Activated CD4-positive, alpha-beta T cell treated with anti-CD3 and anti-CD28 coated beads, Interleukin-2, amount 50 U/mL, for 48 hours (primary cell): ENCODE measurements at places on chromosomes 13 and 19.

- no peak for DNase-seq
These were observed 5.0 kb upstream of the SLC7A9 start for GRCh38 chr19:32874605-32875004.

- DNase-seq, result no peak
These were observed 55.0 kb downstream of the ZIC5 start for GRCh38 chr13:99916366-99917103.

GRCh38 chr13:113664751-113665596 lies 2.0 kb upstream of the GRK1 start:
- no peak for DNase-seq

DNA sequence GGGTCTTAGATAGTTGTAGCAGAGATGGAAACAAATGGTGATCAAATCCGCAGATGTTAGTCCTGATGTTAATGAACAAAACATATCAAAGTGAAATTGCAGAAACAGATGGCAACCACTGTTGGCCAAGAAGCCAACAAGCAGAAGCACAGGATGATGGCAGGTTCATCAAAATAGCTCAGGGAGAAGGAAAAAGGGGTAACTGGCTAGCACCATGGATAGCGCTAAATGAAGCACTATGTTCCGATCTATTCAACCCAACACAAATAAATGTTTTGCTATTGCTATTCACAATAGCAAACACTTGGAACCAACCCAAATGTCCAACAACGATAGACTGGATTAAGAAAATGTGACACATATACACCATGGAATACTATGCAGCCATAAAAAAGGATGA lies 413.7 kb downstream of the FGF14 start:
- no peak for DNase-seq

DNA sequence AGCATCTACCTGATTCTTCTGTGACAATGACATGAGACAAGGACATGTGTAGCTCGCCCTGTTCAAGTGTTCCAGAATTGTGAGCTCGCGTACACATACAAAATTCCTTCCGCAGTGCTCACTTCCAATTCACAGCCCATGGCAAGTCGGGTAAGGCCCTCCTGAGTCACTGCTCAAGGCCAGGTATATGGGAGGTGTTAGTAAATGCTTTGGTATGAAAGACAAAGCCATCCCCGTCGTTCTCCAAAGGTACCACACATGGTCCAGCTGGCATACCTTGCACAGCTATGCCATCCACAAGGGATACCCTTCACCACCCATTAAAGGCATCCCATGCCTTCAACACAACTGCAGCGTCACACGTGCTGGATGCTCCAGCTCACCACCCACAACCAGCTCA lies 4.4 kb upstream of the ELL start:
- no peak for DNase-seq

DNA sequence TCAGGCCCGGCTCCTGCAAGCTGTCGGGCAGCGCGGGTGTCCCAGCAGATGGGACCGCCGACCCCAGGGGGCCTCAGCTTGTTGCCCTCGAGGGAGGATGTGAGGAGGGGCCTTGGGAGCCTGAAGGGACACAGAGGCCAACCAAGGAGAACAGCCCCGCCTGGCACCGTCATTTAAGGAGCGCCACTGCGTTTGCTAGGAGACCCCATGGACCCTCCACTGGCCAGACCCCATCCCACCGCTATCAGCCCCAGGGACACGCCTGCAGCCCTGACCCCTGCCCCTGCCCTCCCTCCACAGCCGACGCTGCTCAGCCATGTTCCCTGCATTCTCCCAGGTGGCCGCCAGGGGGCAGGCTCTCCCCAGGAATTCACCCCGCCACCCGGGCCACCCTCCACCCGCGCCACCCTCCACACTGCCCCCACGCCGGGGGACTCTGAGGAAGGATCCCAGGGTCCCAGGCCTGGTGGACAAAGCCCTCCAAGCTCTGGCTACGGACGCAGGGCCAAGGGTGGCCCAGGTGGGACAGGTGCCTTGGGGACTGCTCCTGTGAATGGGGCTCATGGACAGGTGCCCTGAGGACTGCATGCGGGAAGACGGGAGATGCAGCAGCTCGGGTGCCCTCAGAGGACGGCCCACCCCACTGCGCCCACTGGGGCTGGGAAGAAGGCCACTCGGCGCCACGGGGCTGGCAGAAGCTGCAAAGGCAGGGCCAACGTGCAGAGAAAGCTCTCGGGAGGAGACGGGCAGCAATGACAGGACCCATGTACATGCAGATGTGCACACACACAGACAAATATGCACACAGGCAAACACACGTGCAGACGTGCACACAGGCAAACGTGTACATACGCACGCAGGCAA lies 34.4 kb downstream of the PIP5K1C start:
- DNase-seq, result peak; percentile 79

DNA sequence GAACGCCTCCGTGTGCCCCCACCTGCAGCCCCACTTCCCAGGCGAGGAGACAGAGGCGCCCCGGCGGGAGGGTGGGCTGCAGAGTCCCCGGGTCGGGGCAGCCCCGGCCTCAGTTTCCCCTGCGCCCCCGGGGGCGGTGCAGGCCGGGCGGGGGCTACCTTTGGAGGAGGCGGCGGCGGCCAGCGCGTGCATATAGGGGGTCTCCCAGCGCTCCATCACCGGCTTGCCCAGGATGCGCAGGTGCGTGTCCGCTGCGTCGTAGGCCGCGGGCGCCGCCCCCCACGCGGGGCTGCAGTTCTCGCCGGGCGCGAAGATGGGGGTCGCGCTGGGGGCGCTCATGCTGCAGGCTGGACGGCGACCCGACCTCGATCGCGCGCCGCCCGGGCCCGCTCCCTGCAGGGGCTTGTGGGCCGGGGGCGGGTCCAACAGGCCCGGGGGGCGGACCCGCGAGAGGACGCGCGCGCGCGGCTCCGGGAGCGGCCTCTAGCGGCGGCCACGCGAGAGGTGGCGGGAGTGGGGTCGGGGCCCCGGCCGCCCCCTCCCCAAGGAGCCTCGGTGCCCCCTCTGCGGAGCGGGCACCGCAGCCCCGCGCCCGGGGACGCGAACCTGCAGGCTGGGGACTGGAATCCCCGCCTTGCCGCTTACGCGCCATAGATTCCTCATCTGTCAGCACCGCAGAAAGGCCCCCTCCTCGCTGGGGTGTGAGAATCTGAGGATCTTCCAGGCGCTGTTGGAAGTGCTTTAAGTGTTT lies at the start of gene GAMT:
Gene GAMT, minus strand, starts transcription at position 405 of the 751 bp plus-strand sequence. Its CDS starts 66 bp downstream, at position 339.
- DNase-seq, result peak; percentile 62

DNA sequence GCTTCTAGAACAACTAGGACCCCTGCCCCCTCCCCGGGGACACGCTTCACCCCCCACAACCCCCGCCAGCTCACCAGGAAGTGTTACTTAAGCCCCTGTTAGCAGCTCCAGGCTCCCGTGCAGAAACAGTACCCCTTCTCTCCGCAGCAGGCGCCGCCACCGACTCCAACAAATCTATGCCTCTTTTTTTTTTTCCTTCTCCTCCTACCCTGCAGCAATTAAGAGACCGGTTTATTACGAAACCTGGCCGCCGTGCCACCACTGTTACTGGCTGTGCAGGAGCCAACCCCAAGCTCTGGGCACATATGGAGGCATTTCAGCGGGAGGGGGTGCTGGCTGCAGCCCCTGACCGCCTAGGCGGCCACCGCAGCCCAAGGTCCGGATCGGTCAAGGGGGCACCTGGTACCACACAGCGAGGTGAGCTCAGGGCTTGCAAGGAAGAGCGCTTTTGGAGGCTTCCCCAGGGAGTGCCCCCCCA lies 2.4 kb downstream of the GADD45B start:
- DNase-seq, result peak; percentile 61

GRCh38 chr13:110583178-110583865 lies 21.8 kb upstream of the RAB20 start:
- no peak for DNase-seq

DNA sequence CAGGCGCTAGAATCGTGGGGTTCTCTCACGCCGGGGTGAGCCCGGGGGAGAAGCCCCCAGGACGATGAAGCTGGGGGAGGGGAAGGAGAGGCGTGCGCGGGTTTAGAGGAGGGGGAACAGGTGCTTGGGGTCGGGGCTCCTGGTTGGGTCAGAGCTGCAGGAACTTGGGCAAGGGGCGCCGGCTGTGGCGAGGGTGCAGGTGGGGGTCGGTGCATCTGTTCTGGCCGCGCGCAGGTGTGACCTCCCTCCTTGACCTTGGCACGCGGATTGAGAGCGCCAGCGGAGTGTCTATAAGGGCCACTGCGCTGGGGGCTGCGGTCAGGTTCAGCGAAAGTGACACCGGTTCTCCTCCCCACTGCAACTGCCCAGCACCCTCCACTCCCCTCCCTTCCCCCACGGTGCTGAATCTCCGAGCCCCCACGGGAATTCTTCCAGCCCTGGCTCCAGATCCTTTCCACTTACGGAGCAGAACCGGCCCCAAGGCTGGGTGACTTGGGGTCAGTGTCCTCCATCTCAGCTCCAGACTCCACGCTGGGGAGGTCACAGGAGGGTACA lies 618 bp downstream of the TMEM38A start:
- peak; percentile 15 for DNase-seq
